ENCODE measurements at places on chromosomes 1 and 21.

- DNase-seq: no peak
Measured at GRCh38 chr1:243959998-243960397, 91.1 kb upstream of the ZBTB18 start.

DNA sequence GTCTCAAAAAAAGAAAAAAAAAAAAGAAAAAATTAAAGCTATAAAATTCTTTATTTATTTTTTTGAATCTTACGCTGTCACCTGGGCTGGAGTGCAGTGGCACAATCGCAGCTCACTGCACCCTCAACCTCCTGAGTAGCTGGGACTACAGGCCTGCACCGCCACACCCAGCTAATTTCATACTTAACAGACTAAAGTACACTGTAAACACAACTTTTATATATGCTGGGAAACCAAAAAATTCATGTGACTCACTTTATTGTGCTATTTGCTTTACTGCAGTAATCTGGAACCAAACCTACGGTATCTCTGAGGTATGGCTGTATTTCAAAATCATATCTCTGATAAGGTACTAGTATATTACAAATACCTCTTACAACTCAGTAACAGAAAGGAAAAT lies 40.3 kb downstream of the HSF2BP start:
- DNase-seq: no peak

GRCh38 chr1:69524015-69524414 lies 43.7 kb upstream of the LRRC7 start:
- peak; percentile 13 for DNase-seq

GRCh38 chr1:154446292-154446691 lies 41.1 kb downstream of the IL6R start:
- DNase-seq: peak; percentile 48

- DNase-seq: no peak
Measured at GRCh38 chr1:4022715-4023114, 122.6 kb upstream of the C1orf174 start.

DNA sequence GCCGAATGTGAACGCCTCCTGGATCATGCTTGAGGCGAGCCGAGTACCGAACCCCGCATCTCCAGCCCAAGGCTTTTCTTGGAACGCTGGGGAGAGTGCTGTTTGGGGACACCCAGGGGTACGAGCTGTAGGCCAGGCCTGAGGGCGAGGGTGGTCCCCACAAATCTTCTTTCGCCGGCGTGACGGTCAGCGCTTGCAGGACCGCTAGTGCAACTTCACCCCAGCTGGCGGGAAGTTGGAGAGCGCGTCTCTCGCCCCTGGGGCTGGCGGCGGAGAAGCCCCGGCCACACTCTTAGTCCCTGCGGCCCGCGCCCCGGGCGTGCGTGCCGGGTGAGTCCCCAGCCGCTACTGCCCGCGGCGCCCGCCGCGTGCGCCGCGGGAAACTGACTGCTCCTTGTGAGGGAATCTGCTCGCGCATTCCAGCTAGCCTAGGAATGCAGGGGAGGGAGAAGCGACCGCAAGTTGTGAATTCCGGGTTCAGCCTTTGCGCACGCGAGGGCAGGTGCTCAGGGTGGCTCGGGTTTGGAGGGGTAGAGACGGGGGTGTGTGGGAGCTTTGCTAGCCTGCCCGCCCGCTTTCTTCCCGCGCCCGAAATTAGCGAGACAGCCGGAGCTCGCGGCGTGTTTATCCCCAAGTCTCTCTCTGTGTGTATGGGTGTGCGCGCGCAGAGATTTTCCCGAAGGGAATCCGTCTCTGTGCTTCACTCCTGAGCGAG lies 884 bp downstream of the LHX4 start:
- DNase-seq: no peak

DNA sequence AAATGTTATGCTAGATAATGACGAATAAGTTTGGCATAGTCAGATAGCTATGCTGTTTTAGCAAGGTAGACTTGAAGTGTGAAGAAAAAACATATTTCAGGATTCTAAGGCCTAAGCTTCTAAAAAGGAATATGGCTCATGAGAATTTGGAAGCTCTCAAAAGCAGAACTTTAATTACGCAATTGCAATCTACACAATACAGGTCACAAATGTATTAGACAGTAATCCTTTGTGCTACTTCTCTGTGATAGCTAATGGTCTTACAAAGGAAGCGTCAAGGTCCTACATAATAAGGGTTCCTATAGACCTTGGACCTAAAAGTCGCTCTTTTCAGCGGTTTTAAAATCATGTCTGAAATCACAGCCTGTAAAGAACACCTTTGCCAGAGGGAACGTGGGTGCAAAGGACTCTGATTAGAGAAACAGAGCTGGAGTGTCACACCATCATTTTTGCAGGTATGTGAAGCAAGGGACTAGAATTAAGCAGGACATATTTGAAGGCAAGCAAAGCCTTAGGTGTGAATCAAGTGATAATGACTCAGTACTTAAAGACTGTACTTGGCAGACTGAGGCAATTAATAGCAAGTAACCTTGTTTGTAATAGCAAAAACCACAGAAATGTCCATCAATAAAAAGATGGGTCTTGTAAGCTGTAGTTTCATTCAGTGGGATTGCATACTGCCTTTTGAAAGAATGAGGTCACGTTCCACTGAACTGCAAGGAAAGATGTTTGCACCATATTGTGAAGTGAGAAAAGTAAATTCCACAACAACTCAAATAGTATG lies 420.2 kb downstream of the KCTD3 start:
- no peak for DNase-seq

- no peak for DNase-seq
Measured at GRCh38 chr1:181115368-181115684, 26.8 kb downstream of the IER5 start.

- DNase-seq: no peak
Measured at GRCh38 chr1:156565519-156565918, 6.8 kb downstream of the IQGAP3 start.

GRCh38 chr1:73980324-73981040 lies 217.5 kb downstream of the LRRIQ3 start:
- DNase-seq: no peak

GRCh38 chr1:162107911-162108310 lies 38.4 kb downstream of the NOS1AP start:
- DNase-seq: no peak

DNA sequence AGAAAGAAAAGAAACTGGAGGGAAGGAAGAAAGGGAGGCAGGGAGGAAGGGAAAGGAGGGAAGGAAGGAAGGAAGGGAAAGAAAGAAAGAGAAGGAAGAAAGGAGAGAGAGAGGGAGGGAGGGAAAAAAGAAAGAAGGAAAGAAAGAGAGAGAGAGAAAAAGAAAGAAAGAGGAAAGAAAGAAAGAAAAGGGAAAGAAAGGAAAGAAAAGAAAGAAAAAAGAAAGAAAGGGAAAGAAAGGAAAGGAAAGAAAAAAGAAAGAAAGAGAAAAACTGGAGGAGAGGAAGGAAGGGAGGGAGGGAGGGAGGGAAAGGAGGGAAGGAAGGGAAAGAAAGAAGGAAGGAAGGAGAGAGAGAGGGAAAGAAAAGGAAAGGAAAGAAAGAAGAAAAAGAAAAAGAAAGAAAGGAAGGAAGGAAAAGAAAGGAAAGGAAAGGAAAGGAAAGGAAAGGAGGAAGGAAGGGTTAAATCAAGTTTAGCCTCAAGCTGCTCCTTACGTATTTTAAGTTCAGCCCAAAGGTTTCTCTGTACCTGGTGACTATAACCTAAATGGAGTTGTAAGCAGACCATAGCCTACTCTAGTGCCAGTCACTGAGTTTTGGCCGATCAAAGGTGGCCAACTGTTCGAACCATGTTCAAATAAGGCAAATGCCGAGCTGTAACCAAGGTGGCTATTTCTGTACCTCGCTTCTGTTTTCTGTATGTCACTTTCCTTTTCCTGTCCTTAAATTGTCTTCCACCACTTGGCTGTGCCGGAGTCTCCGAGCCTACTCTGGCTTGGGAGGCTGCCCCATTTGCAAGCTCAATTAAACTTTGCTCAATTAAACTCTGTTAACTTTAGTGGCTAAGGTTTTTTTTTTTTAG lies 37.8 kb upstream of the TMPRSS2 start:
- DNase-seq: no peak

DNA sequence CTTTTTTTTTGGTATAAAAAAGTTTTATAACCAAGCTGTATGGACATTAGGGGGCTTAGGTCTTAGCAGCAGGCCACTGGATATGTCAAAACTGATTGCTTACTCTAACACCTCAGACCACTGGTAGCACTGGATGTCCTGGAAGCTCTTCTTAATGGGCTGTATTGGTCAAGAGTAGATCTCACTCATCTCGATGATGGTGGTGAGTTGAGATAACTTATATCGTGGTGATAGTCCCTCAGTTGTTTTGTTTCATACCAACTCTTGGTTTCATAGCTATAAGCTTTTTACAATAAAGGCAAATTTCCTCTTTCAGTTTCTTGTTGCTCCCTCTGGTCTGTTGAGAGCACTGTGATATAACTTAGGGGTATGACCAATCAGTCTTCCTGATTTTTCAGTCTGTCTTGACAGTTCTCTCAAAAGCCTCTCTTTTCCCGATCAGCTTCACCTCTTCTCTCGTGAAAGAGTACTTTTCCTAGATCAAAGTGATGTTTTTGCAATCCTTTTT lies 9.7 kb upstream of the AGO1 start:
- no peak for DNase-seq

- DNase-seq: no peak
Measured at GRCh38 chr1:15578921-15579682, 5.7 kb downstream of the AGMAT start.

DNA sequence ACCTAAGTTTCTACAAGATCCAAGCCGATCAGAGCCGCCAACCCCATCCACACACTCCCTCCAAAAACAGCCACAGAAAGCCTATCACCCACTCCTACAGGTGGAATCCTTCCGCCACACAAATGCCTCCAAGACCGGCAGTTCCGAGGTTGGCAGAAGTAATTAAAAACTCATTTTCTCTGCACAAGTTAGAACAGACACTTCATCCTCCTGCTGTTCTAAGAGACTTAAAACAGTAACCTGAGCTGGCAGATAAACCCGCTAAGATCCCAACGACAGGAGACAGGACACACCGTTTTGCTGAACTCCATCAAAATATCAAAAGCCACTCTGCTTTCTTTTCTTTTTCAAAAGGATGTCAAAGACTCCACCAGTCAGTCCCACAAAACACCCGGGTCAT lies 2.8 kb downstream of the SSBP3 start:
- DNase-seq: no peak

- DNase-seq: no peak
Measured at GRCh38 chr1:2112280-2112701, 62.1 kb downstream of the PRKCZ start.

GRCh38 chr1:40038697-40039096 lies 1.8 kb upstream of the CAP1 start:
- no peak for DNase-seq

DNA sequence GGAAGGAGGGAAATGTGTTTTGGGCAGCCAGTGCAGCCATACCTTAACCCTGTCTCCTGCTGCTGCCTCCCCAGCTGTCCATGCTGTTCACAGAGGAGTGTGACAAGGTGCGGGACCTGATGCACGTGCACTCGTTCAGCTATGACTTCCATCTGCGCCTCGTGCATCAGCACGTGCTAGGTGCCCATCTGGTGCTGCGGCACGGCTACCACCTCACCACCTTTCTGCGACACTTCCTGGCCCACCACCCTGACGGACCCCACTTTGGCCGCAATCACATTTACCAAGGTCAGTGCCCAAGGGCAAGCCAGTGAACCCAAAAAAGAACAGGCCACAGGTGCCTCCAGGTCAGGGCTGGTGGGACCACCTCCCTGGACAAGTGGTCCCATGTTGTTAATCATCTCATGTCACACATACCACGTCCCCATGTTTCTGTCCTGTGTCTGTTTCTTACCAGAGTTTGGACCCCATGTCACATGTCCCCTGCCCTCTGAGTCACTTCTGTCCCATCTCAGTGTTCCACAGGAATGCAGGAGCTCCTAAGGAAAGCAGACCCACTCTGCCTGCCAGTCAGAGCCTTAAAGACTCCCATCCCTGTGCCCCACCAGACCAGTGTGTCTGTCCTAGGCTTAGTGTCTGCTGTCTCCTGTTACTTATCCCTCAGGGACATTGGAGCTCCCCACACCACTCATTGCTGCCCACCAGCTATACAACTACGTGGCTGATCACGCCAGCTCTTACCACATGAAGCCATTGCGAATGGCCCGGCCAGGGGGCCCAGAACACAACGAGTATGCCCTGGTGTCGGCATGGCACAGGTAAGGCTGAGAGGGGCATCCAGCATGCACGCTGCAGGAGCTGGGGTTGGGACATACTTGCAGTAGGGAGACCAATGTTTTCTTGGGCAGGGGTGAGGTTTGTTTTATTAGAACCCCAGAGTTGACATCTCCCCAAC lies 6.6 kb downstream of the HYI start:
- DNase-seq: no peak

GRCh38 chr1:62238507-62238906 lies 43.9 kb downstream of the L1TD1 start:
- no peak for DNase-seq

DNA sequence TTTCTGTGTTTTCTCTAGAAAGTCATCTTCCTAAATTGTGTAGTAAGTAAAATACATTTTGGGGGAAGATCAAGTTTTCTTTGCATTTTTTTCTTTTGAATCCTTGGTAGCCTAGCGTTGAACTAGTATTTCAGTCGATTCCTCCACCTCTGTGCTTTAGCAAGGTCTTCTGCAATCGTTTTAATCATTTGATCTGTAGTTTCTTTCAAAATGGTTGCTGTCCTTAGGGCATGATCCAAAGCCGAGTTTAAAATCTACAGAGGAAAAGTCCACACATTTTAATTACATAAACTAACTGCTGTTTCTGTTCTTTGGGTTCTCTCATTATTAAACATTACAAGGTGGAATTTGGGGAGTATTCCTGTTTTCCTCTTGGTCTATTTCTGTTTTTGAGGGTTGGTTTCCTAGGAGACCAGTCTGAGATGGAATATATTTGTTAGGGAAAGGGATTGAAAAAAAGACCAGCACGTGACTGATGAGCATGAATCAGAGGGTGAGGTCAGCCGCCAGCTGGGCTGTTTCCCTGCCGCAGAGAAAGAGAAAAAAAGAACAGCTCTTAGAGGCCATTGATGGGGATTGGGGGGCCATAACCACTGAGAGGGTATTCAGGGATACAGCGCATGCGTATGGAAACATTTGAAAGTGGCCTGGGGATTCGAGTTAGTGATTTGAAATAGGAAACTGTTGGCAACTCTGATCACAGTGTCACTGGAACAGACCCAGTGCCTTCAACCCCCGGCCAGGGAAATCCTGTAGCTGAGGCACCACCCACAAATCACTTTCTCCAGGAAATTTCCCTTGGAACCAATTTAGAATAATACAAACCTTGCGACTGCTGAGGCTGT lies 40.6 kb downstream of the AKNAD1 start:
- peak; percentile 71 for DNase-seq

GRCh38 chr1:40141878-40142535 lies 19.2 kb upstream of the RLF start:
- no peak for DNase-seq

DNA sequence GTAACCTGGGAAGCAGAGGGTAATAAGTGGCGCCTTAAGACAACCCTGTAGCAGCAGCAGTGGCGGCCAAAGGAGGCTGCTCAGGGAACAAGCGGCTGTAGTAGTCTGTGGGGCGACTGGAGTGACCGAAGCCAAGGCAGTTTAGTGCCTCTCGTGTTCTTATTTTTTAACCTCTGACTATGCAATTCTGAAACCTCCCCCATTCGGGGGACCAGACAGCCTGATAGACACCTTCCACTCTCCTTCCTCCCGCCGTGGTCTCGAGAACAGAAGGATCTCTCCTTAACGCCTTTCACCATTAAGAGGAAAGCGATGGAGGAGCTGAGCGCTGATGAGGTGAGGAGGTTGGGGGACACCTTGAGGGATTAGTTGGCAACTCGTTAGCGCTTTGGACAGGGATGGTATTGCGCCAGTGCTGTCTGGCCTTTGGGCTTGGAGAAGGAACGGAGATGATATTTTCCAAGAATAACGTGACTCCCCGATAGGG lies 644 bp downstream of the UBE4B start:
- DNase-seq: no peak
